ENCODE measurements at places on chromosomes 1 and 21.

DNA sequence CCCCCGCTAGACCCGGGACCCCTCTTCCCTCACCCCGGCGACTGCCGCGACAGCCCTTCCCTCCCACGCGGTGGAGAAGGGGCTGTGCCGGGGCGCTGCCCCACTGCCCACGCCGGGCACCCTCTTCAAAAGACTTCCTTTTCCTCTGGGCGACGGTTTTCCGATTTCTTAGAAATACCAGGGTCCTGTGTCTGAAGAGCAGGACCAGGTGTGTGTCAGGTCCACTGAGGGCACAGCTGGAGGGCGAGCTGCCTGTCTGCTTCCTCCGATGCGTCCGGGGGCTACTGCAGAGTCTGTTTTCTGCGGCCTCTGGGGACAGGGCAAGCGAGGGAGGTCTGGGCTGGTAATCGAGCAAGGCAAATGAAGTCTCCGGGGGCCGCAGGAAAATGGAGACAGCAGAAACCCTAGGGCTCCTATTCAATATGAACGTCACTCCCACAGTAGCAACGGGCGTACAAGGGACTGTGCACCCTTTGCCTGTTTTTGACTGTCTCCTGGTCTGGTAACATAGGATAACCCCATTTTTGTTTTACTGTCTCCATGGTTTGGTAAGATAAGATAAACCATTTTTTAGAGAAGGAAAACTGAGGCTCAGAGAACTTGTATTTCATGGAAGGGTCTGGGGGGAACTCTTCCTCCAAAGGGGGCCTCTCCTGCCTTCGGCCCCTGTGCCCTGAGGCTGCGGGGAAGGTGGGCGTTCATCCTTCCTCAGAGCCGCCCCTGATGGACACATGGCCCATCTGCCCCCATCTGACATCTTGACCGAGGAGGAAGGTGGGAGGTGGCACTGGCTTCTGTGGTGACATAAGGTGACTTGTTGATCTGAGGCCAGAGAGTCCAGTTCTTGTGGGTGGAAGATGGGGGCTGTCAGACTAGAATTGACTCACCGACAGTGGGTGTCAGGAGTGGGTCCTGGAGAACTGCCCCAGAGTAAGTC lies 970 bp downstream of the TNFRSF1B start:
- no peak for DNase-seq

- no peak for DNase-seq
These were observed 274.8 kb upstream of the KAZN start for GRCh38 chr1:14323568-14324247.

DNA sequence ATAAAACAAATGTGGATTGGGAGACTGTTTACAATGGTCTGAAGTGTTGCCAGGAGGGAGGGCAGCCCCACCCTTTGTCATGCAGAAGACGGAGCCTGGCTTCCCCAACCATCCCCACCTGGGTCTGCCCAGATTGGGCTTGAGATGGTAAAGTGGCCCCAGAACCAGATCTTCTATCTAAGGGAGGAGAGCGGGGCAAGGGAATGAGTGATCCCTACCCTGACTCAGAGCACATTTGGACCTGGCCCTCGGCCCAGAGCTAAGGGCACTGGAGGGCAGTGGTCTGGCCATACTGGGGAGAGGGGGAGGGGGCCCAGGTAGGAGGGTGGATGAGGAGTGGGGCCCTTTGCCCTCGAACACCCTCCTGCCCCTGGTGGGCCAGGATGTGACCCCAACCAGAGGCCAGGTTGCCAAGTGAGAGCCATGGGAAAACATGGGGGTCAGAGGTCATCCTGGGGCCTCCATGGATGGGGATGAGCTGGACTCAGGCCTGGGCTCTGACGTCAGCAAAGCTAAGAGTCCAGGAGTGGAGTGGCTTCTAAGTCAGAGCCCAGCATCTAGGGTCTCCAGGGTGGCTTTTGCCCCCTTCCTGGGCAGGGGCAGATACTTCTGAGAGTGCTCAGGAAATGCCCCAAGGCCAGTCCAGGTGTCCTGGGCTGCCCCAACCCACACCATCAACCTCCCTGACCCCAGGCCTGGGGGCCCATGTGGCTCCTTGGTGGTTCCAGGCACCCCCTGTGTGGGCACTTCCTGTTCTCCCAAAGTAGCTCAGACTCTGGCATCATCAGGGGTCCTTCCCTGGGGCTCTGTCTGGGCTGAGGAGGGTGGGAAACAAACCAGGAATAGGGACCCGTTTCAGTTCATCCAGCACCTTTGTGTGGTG lies 1.6 kb upstream of the LEFTY1 start:
- no peak for DNase-seq

DNA sequence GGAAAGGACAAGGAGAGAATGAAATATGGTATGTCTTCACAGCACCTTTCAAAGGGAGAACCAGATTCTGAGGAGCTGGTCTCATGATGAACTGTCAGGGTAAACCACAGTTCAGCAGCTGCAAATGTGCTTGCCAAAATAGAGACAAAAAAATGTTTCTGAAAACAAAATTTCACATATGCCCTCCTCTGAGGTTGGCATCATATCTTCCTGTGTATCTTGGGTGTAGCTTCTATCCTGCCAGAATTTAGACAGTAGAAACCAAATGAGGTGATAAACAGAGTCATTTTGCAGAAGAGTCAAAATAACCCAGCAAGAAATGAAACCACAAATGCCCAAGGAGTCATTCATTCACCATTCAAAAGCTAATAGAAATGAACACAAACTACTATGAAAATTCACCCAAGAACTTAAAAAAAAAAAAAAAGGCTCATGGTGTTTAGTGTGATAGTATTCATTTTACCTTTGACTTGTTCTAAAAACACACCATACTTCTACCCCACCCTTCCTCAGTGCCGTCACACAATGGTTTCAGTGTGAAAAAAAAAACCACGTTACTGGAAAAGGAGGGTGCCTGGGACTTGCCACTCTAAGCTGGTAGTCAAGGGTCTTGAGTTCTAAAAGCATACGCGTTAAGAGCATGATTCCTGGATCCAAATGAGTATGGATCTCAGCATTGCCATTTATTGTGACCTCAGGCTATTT lies 18.5 kb downstream of the SELL start:
- no peak for DNase-seq
